ENCODE measurements at places on chromosomes 12 and 14.

- DNase-seq, result no peak
Observed at GRCh38 chr14:90692826-90693225, 123.4 kb downstream of the TTC7B start.

- no peak for DNase-seq
Observed at GRCh38 chr12:108694812-108695278, 36.5 kb downstream of the CORO1C start.

- DNase-seq, result no peak
Observed at GRCh38 chr14:31578792-31579501, 17.7 kb downstream of the NUBPL start.

DNA sequence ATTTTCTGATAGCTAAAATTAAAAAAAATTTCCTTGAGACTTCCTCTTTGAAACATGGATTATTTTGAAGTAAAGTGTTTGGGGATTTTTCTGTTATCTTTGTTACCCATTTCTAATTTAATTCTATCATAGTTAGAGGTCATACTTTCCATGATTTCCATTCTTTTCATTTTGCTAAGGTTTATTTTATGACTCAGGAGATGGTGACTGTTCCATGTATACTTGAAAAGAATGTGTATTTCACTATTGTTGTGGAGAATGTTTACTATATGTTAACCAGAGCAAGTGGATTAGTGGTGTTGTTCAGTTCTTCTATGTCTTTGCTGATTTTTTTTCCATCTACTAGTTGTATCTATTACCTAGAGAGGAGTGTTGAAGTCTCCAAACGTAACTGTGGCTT lies 250.5 kb upstream of the PELI2 start:
- DNase-seq, result no peak

DNA sequence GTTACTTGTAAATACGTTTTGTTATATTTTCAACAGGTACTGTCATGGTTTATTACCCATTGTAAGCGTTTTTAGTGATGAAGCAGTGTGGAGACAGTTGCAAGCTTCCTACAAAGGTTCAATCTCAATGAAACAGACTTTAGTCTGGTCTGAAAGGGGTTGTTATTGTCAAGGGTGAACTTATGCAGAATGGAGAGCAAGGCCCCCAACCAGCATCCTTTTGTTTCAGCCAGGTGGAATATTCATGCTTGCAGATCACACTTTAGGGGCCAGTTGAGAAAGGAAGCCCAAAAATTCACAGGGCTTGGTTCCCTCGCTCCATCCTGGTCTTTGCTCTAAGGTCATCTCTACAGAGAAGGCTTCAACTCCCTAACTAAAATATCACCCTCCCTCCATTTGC lies 103.7 kb downstream of the PRICKLE1 start:
- no peak for DNase-seq

GRCh38 chr12:86929962-86930361 lies 673.8 kb upstream of the MGAT4C start:
- DNase-seq, result no peak

- DNase-seq, result no peak
Observed at GRCh38 chr14:89646971-89647370, 229.9 kb upstream of the FOXN3 start.

DNA sequence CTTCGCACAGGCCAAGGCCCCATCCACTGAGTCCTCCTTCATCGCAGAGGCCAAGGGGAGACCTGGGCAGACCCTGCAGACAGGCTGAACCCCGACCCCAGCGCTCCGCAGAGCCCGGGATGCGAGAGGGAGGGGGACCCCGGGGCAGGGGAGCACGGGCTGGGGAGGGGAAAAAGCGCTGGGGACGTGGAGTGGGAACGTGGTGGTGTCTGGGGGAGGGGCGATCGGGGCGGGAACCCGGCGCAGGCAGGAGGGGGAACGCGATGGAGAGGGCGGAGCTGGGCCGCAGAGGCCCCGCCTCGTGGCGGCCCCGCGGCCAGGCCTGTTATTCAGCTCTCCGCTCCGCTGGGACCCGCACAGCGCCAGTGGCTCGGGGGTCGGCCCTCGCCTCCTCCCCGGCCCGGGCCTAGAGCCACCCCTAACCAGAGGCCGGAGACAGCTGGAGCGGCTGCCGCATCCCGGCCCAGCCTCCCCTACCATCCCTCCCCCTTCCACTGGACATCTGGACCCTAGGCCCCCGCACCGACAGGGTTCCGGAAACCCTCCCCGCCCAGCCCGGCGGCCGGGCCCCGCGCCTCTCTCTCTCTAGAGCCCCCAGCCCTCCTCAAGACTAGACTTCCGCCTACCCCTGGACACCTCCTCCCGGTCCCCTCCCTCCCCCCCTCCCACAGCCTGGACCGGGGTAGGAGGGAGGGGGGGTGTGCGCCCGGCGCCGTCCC lies at the start of gene ARHGEF25:
Gene ARHGEF25, plus strand, starts transcription at position 328 of the 719 bp plus-strand sequence. CDS start 460 bp downstream, outside the sequence.
- DNase-seq, result no peak

GRCh38 chr14:61120576-61120975 lies 139.5 kb downstream of the SLC38A6 start:
- no peak for DNase-seq

GRCh38 chr14:43778937-43779639 lies 728.0 kb downstream of the FSCB start:
- no peak for DNase-seq

DNA sequence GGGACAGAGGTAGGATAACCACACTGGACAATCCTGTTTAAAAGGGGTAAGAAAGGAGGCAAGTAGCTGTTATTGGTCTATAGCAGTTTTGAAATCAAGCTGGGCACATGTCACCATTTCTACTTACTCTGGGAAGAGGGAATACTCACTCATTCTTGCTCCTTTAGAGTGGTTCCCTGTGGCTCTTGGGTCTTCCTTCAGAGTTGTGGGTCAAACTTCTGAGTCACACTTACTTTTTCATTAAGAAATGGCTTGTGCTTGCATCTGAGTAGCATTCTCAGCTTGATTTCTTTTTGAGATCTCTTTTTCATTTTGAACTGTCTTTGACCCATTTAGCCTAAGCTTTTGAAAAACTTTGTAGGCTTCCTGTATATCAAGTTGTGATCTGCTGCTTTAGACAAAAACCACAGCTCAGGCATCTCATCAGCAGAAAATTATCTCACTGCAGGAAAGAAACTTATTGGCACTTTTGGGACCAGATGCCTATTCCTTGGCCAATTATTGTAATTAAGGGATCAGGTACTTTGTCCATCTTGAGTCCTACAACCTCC lies 122.2 kb downstream of the AEBP2 start:
- no peak for DNase-seq

DNA sequence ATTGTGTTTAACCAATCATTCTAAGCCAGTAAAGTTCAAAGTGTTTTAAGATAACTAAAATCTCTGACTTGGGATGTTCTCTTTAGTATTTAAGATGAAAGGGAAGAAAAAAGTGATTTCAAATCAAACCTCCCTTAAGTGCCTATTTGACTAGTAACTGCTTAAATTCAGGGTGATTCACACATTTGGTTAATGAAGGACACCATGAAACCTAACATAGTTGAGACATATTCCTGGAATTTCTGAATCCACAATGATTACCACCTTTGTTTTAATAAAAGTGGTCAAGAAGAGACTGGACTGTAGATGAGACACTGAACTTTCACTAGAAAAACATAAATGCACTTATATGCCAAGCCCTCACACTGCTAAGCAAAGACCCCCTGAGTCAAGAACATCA lies 138.7 kb downstream of the MED13L start:
- no peak for DNase-seq

DNA sequence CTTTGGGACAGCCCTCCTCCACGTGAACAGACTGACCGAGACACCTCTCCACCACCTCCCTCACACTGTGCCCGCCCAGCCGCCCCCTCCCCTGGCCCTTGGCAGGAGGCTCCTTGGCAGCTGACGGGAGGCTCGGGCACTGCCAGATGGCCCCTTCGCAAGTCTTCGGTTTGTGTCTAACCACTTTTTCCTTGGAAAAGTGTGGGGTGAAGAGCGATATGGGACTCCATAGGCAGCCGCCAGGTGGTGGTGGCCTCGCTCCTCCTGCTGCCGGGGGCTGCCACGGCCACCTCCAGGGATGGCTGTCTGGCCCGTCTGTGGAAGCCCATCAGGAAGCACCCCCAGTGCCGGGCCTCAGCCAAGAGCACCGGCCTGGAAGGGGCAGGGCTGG lies 58.7 kb downstream of the LRCOL1 start:
- no peak for DNase-seq

GRCh38 chr12:131038961-131039950 lies 85.5 kb downstream of the ADGRD1 start:
- DNase-seq, result no peak

GRCh38 chr14:67881225-67881624 lies 61.6 kb downstream of the RAD51B start:
- no peak for DNase-seq

GRCh38 chr14:92656306-92657081 lies 91.9 kb downstream of the LGMN start:
- no peak for DNase-seq

GRCh38 chr12:96448300-96448699 lies 41.1 kb upstream of the CFAP54 start:
- DNase-seq, result no peak

DNA sequence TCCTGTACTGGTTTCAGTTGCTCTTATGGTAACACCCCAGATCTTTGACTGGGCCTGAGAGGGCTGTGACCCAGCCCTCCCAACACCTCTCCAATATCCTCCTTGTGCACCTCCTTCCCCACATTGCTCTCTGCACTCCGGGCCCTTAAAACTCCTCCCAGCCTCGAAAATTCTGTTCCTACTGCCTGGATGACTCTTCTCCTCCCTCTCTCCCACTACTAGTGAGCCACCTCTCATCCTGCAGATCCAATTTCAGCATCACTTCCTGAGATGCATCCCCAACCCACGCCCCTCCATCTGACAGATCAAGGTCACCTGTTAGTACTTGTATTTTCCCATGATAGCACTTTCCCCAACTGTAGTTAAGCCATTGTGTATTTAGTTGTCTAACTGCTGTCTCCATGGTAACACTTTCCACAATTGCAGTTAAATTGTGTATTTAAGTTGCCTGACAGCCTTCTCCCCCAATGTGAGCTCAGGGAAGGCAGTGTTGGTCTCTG lies 11.5 kb upstream of the NT5DC3 start:
- DNase-seq, result no peak

GRCh38 chr12:2247120-2247519 lies 194.3 kb downstream of the CACNA1C start:
- no peak for DNase-seq

DNA sequence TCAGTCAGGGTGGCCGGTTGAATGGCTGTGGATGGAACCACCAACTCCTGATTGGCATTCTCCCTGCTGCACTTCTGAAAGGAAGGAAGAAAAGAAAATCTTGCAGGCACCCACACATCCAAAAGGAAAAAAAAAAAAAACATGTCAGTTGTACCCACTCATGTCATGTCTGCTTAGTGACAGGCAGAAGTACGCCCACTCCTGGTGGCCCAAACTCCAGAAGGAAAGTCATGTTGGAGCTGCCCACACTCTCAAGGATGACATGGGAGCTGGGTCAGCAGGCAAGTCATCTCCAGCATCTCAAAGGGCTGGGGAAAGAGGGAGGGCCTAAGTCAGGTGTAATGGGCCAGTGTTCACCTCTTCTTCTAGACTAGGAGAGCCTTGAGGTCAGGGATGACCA lies 1079.1 kb downstream of the BCL11B start:
- DNase-seq, result no peak

DNA sequence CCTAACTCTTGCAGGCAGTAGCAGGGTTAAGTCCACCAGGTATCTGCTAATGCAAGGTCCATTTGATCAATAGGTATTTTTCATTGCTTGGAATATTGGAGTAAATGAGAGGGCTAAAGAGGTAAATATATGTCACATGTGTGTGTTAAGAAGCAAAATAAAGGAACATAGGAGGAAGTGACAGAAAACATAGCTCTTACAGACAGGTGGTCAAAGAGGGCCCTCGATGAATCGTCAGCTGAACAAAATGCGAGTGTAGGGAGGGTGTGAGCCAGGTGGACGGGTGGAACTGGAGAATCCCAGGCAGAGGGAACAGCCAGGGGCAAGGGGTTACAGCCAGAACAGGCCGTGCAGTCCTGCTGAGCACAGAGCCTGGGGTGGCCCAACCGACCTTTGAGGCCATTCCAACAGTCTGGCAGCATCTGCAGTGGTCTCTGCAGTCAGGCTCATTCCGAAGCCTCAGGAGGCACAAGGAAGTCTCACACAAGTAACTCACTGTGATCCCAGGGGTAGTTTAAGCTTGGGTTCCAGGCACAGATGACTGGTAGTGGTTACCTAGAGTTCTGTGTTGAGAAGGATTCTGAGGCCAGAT lies 43.2 kb downstream of the CCDC88C start:
- no peak for DNase-seq

GRCh38 chr12:52645120-52645761 lies 6.8 kb downstream of the KRT2 start:
- DNase-seq, result no peak

- no peak for DNase-seq
Observed at GRCh38 chr12:46892887-46893286, 67.1 kb upstream of the SLC38A4 start.

- no peak for DNase-seq
Observed at GRCh38 chr12:54182086-54182485, 6.7 kb downstream of the SMUG1 start.

DNA sequence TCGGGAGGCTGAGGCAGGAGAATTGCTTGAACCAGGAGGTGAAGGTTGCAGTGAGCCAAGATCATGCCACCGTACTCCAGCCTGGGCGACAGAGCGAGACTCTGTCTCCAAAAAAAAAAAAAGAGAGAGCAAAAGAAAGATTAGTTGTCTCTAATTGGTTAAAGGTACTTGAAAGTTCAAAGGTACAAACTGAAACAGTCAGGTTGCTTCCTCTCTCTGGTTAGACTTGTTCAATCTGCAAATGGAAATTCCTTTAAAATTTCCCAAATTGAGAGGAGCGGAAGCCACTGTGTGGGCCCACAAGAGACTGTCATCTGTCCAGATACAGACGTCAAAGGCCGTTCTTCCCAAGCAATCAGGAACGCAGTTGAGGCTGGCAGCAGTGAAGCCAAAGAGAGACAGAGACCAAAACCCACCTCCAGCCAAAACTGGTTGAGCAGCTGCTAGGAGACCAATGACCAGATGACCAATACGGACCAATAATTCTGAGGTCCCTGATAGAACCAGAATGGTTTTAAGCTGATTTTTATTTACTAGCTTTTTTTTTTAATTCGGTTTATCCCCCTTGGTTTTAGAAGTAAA lies 63.6 kb downstream of the GCH1 start:
- no peak for DNase-seq

GRCh38 chr12:116284396-116284795 lies 6.9 kb upstream of the MED13L start:
- no peak for DNase-seq

GRCh38 chr12:13539051-13539450 lies 342.5 kb downstream of the EMP1 start:
- no peak for DNase-seq

GRCh38 chr12:179131-179884 lies 34.6 kb downstream of the SLC6A12 start:
- no peak for DNase-seq

GRCh38 chr14:71206123-71206522 lies 298.9 kb downstream of the PCNX1 start:
- no peak for DNase-seq

GRCh38 chr14:59631237-59631636 lies 54.6 kb upstream of the CCDC175 start:
- DNase-seq, result no peak

DNA sequence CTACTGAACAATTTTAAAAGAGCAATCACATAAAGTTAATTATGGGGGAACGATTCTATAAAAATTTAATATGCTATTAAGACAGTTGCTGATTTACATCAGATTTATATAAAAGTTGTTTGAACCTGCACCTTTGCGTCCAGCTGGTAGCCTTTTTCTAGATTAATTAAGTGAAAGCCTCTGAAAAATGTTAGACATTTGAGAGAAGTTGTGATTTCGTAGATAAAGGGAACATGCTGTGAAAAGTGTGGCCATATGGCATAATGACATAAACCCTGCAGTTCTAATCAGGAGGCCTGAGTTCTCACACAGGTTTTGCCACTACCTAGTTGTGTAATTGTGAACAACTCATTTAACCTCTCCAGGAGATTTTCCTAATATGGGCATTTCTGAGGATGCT lies 187.2 kb downstream of the TMTC2 start:
- DNase-seq, result no peak
